ENCODE measurements at places on chromosomes 12 and 14.
A peak's percentile ranks its signal among the peaks of the same experiment; 100 is the strongest.

DNA sequence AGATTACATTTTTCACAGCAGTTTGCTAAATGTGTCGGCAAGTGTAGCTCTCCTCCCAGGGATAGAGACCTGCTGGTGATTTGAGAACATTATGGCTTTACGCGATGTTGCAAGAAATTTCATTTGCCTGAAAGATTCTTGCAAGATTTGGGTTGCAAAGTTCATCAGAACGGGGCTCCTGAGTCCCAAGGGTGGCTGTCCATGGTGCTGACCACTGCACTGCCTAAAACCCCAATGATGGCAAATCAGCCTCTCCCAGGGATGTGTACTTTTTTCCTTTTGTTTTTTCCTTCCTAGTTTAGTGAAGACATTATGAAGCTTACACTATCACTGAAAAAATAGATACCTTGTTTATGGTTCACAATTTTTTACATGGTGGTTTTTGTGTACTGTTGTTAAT is 85.4 kb downstream of the WSCD2 start:
- DNase-seq: no peak

GRCh38 chr12:58268069-58268468 is 326.7 kb downstream of the ATP23 start:
- no peak for DNase-seq

DNA sequence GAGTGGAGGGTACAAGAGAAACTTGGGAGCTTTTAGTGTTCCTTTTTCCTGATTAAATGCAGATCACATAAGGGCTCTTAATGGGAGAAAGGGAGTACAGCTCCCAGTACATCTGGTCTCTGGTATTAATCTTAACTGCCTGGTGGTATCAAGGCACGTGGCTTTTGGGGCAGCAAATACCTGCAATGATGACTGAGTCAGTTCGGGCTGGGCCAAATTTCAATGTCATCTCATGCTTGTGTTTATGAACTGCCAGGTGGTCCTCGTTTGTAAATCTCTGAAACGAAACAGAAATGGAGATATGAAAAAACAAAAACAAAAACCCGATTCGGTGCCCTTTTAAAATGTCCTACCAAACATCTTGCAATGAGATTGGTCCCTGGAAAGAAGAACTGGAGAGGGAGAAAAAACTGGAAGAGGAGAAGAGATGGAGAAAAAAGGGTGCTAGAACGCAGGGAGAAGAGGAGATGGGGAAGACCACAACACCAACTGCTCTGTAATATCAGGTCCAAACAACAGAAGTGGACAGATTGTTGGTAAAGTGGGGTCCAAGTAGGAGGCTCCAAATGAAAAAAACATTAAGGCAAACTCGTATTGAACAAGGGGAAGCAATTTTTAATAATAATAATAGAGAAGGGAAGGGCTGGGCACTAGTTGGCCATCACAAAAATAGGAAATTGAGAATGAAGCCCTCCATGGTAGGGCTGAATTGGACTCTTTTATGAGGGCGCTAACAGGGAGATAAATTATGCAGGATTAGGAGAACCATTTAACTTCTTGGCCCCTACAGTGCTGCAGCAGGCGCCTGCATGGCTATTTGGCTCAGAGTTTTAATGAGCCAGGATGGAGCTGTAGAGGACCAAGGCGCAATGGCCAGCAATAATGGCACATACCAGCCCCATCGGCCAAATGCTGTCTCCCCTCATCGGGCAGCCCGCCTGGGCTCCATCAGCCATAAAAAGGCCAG is 45.4 kb upstream of the NPFF start:
- DNase-seq: no peak

GRCh38 chr12:57518176-57518919 is 2.0 kb downstream of the DDIT3 start:
- DNase-seq: no peak

- DNase-seq: no peak
Measured at GRCh38 chr12:109763201-109763841, 49.7 kb downstream of the FAM222A start.

DNA sequence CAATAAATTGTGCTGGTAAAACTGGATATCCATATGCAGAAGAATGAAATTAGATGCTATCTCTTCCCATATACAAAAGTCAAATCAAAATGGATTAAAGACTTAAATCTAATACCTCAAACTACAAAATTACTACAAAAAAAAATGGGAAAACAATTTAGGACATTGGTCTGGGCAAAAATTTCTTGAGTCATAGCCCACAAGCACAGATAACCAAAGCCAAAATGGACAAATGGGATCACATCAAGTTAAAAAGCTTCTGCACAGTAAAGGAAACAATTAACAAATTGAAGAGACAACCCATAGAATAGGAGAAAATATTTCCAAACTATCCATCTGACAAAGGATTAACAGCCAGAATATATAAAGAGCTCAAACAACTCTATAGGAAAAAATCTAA is 264.6 kb downstream of the NUAK1 start:
- DNase-seq: no peak

DNA sequence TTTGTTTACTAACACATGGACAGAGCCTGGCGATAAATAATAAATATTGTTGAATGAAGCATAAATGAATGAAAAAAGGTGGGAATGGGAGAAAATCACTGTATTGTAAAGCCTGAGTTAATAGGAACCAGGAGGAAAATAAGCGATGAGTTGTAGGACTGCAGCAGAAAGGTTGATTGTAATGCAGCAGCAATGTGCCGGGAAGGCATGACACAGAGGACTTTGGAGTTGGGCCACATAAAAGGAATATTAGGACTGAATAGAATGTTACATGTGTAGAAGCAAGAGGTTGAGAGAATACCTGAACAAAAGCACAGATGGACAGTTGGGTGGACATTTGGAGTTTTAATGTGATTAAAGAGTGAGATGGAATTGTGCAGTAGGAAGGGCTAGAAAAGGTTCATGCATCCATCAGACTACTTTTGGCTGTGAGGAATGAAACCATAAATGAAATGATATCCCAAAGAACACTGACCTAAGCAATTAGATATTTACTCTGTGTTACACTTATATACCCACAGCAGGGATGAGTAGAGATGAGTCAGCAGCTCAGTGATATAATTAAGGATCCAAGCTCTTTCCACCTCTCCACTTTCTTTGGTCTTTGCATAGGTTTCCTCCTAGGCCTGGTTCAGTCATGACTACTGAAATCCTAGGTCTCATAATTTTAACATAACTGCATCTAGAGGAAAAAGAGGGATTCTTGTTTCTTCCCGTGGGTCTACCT is 55.4 kb downstream of the CCER1 start:
- no peak for DNase-seq

DNA sequence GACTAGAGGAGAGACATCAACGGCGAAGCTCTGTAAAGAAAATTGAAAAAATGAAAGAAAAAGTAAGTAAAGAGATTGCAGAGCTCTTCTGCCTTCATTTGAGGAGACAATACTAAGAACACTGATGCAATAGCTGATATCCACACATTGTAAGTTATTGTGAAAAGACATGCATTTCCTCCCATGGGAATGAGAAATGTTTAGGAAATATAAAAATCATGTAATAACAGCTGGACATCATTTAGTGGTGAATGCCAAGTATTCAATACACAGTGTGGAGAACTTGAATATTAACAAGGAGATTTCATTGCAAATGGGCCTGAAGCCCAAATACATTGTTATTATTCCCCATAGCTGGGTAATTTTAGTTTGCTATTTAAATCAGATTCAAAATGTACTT is 179.2 kb downstream of the KICS2 start:
- no peak for DNase-seq

DNA sequence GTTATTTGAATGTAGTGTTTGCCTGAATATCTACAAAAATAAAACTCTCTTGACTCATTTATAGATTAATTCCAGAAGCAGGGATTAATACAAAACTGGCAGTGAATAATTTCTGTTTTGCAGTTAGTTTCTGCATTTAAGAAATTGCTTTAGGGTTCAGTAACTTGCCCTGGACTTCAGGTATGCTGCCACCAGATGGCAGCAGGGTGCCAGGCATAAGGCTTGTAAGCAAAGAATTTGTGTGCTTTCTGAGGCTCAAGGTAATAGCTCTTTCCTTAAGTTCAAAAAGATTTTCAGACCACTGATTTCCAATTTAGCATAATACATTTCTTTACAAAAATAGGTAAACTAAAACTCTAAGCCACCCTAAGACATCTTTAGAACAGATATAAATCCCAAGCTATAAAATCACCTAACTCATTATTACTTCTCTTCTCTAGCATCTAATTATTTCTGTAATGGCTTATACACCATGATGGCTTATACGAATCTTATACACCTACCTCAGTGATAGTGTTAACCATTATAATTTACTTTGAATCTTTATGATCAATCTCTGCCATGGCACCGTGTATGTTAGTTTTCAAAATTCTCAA is 398.3 kb downstream of the APAF1 start:
- peak; percentile 25 for DNase-seq

DNA sequence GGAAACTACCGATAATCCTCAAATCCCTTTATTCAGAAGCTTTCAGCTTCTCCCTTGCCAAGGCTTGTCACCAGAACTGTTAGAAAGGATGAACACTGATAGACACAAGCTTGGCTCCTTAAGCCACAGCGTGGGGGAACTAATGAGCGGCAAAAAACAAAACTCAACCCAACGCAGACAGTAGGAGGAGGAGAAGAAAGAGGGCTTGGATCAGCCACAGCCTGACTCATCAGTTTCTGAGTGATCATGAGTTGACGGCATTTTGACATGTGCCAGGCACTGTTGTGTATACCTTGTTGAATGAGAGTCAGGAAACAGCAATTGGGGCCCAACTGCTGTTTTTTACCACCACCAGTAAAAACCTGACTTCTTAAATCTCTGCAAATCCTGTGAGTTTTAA is 23.7 kb downstream of the PLXNC1 start:
- no peak for DNase-seq

DNA sequence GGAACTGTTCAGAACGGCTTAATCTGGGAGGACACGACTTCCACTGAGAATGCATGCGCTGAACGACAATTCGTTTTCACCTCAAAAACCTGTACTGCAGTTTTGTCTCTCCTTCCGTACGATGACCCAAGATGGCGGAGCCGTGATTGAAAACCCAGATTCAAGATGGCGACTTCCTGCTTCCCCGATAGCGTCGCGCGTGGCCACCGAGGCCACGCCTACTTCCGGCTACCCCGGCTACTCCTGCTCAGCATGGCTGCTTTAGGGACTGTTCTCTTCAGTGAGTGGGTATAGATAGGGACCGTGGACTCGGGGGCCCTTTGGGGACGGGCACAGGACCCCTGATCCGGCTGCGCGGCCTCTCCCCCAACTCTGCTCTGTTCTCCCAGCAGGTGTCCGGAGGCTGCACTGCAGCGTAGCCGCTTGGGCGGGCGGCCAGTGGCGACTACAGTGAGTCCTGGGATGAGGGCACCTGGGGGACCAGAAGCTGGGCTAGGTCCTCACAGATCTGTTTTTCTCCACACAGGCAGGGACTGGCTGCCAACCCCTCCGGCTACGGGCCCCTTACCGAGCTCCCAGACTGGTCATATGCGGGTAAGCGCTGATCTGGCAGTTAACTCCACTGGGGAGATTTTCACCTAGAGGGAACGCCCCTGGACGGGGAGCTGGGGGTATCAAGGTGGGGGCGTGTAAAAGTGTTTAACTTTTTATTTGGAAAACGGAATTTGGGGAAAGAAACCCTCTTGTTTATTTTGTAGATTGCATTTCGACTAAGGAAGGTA is at the start of gene MRPL52:
TSS of gene MRPL52 (plus strand) at position 227 of the 782 bp plus-strand sequence. CDS start at position 253, 26 bp downstream.
- peak; percentile 87 for DNase-seq

GRCh38 chr12:48414021-48414420 is 58.3 kb upstream of the ANP32D start:
- DNase-seq: no peak

DNA sequence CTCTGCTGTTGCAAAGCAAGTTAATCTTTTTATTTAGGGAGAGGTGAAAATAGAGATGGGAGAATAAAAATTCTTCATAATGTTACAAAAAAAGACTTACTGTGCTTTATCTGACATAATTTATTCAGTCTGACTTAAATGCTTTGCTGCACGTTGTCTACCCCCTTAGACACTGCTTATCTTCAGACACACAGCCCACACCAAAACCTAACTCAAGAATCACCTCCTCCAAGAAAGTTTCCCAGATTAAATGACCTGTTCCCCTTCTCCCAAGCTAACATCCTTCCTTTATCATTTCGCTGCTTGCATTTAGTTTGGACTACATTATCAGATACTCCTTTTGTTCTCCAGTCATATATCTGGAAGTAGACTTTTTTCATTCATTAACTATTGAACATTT is 3.8 kb downstream of the OSBPL8 start:
- DNase-seq: no peak

- DNase-seq: no peak
Measured at GRCh38 chr12:69648476-69648875, 37.8 kb upstream of the LRRC10 start.

DNA sequence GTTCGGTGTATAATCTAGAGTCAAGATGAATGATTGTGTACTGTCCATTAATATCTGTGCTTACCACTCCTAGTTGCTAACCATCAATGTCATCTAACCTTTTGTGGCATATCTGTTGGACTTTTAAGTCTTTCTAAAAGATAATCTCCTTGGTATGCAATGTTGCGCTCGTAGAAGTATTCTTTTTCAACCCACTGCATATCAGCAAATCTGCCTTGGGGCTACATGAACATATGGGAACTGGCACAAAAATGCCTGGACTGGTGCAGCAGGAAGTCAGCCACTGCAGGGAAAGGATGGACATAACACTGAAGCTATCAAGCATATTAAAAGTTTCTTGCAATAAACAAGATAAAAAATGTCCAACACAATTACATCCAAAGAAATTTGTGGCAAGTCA is 124.3 kb upstream of the SLC38A4 start:
- DNase-seq: no peak

GRCh38 chr14:75084513-75084912 is 15.1 kb downstream of the ZC2HC1C start:
- DNase-seq: no peak

GRCh38 chr12:32877601-32878459 is 18.7 kb downstream of the PKP2 start:
- peak; percentile 17 for DNase-seq

DNA sequence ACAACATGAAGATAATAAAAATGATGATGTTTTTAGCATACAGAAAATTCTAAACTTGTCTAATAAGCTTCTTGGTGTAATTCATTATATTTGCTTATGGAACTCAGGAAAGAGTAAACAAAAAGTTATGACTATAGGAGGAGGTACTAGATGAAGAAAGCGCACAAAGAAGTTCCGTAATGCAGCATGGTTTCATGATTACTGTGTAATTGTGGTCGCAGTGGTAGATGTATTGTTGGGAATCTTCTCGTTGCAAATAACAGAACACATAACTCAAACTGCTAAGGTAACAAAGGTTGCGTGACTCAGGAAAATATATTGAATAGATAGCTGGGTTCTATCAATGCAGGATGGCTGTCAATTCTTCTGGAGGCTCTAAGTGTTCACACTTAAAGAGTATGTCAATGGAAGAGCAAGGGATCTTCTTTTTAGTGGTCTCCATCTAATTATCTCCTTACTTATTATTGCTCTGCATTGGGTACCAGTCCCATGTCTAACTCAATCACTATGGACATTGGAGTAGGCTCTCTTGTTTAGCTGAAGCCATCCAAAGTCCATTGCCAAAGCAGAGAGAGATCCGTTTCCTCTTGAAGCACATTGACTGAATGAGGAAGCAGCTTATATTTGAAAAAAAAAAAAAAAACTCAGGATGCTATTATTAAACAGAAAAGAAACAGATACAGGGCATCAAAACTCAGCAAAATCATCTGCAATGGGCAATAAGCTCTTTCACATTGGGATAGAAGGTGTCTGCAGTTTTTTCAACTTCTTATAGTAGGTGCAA is 283.4 kb upstream of the ATP2B1 start:
- no peak for DNase-seq

Data from C1 segment of cervical spinal cord (tissue), 14 donors.